ENCODE measurements at places on chromosomes 2 and 18.

DNA sequence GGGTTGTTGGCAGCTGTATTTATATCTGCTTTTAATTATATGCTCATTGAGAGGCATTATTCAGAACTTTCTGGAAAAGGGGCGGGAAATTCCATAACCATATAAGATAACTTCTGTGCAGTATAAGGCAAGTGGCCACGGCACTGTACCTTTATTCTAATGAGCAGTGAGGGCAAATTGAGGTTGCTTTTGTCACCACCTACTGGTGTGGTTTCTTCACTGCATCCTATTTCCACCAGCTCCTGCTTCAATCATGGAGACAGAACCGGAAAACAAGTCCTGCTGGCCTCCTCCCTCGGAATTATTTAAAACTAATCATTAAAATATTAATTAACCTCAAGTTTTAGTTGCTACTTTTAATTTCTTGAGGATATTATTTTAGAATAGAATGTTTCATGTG lies 759.4 kb downstream of the CBLN2 start:
- no peak for DNase-seq

DNA sequence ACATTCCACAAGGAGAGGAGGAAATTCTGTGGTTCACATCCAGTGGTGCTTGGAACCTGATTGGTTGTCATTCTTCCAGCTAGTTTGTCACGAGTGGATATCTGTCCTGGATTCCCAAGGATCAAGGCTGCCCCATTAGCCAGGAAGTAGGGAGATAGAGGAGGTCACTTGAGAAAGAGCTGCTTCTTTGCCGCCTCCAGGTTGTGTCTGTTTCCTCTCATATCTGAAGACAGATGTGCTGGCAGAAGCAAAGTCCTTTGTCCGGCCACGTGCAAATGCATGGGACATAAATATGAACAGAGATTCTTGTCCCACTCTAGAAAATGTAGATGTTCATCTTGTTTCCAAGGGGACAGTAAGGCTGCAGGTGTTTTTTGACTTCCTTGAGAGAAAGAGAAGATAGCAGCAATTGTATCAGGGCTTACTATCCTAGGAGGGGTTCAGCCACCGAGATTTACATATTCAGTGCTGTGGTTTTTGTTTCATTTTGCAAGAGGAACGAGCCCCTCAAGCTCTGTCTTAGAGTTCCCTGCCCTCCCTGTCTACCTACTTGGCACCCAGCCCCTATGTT lies 174.4 kb downstream of the RPIA start:
- DNase-seq: no peak

GRCh38 chr2:180983468-180984242 lies 3.2 kb downstream of the UBE2E3 start:
- DNase-seq: peak; percentile 28

DNA sequence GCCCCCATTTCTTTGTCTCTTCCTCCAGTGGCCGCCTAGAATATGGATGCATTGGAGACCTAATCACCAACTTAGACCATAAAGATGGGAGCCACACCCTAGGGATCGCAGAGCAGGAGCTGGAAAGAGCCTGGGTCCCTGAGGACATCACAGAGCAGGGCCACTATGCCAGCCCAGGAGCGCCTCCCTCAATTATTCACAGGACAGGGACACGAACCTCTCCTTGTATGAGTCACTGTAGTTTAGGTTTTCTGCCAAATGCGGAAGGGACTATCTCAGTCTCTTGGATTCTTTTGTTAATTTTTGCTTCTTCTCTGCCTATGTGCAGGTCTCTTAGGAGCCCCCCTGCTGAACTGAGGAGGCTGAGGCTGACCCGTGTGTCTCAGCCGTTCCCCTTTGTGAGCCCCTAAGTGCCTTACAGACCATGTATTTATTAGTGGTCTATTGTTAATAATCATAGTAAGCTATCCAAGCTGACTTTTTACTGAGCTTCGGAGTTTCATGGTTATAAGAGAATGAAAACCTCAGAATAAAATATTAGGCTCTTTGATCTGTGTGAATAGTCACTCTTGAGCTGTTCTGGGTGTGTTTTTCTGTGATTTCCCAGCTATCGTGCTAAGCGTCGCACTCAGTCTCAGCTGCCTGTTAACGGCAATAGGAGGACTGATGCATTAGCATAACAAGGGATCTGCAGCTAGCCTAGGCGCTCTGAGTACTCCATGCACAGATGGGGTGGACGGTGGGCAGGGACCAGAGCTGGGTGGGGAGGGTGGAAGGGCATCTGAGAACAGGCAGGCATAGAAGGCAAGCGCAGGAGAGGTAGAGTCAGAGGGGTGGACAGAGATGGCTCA lies 12.7 kb upstream of the PTPN4 start:
- no peak for DNase-seq

DNA sequence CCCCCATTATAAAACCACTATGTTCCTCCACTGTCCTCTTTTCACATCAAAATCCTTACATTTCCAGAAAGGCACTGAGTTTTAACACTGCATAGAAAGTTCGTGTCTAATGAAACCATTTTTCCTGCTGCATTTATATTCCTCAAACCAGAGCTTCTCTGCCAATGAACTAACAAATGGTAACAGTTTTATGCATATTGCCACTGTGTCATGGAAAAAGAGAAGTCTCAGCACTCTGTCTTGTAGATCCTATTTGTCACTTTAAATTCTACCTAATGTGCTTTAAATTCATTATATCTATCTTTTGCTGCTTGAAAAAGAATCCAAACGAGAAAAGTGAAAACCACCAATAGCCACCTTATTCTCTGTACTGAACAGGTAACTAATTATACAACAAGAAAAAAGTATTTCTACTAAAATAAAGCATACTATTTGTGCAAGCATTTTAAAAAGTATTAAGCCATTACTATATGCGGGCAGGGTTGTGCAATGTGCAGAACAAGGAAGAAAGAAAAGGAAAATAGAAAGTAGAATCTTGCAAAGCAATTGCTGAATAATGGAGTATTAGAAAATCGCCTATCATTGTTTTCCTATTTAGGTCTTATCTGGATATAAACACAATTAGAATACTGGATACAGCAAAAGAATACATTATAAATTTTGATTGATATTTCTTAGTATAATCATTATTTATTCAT lies 328.9 kb downstream of the ZEB2 start:
- no peak for DNase-seq
